Uterus (tissue), 4 donors: ENCODE measurements at places on chromosomes 4 and X. TPM values are rescaled to one million over a fixed set of nuclear protein-coding genes. Genes with fewer than 3 reads are reported as not detected.

CXCL11 gene
- not detected for total RNA-seq

RTL5 gene
- 23.3 TPM for total RNA-seq

DNA sequence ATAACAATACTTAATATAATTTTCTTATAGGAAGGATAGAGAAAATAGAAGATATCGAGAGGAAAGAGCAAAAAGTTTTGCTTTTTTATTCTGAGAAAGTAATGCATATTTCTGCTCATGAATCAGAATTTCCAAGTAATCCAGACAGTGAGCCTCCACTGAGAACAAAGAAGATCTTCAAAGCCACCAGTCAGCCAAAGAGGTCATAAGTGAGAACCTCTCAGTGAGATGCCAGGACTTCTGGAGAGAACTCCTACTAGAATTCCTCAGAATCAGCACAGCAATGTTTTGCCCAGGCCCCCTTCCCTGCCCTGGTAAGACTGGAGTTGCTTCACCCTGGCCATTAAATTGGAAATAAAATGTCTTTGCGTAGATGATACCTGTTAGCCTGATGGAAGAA, 254.4 kb upstream of the FAT4 start:
- H3K27me3 ChIP-seq = no peaks in the 10 kb centered on the region
- H3K27ac ChIP-seq = no peak overlapping the region
- no peaks in the 10 kb centered on the region for H3K4me1 ChIP-seq
- DNase-seq = no peak

GATB gene
- total RNA-seq = 31.5 TPM

DNA sequence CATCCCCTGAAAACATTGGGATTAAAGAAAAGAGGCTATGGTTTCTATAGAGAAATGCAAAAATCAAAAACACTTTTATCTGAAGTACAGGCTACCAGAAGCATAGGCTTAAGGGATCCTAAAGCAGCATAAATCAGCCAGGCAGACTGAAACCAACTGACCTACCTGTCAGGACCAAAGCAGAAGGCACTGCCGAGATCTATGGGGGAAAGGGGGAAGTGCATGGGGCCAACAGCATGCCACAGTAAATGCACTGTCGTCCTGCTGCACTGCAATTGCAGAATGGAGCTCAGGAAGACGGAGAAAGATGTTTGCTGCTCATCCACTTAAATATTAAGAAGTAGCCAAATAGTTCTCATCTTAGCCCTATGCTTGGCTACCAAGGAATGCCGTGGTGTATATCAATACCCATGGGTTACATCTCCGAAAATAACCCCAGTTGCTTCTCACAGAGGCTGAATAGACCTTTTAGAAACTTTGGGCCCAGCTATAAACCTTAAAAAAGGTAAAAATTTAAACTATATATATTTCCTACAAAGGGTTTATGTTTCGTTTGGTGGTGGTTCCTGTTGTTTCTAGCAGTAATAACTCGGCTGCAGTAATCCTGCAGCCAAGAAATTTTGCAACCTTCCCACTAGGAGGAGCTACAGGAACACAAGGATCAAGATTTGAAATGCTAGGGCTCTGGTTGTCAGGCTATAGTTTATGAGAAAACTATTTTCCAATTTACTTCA, 312.2 kb upstream of the DIAPH2 start:
- no peak overlapping the region for H3K27ac ChIP-seq
- H3K4me3 ChIP-seq = no peak overlapping the region
- no peaks in the 10 kb centered on the region for H3K36me3 ChIP-seq
- H3K27me3 ChIP-seq = no peaks in the 10 kb centered on the region
- no peak for DNase-seq

DNA sequence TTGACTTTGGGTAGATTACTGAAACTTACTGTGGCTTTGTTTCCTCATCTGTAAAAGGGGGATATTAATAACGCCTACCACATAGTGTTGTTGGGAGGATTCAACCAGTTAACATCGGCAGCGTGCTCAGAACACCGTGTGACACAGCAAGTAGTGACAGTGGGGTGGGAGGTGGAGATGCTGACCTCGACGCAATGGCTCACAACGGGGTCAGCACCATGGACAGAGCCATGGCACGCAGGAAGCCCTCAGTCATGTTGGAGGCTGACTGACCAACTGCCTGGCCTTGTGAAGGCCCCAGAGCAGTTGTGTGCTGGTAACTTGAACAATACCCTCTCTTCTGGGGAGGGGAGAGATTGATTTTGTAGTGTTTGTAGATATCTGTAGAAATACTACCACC, 93.2 kb downstream of the WFS1 start:
- DNase-seq = no peak
- H3K27ac ChIP-seq = no peak overlapping the region
- H3K27me3 ChIP-seq = no peaks in the 10 kb centered on the region
- no peaks in the 10 kb centered on the region for H3K4me1 ChIP-seq
- no peaks in the 10 kb centered on the region for H3K36me3 ChIP-seq
- H3K4me3 ChIP-seq = no peak overlapping the region

DNA sequence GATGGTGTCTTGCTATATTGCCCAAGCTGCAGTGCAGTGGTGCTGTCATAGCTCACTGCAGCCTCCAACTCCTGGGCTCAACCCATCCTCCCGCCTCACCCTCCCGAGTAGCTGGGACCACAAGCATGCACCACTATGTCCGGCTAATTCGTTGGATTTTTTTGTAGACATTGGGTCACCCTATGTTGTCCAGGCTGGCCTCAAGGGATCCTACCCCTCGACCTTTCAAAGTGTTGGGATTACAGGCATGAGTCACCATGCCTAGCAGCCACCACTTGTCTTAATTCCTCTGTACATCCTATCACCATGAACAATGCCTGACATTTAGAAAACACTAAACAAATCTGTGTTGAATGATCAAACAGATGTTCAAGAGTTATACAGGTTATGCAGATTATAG, 76.7 kb downstream of the NLGN4X start:
- H3K4me3 ChIP-seq = no peak overlapping the region
- H3K27me3 ChIP-seq = no peaks in the 10 kb centered on the region
- no peak overlapping the region for H3K27ac ChIP-seq
- H3K36me3 ChIP-seq = no peaks in the 10 kb centered on the region
- H3K4me1 ChIP-seq = no peaks in the 10 kb centered on the region
- DNase-seq = no peak

ADH5 gene
- total RNA-seq = 179 TPM

LINC00632 gene
- total RNA-seq = 26.5 TPM

GRCh38 chrX:24480400-24480865, 15.3 kb downstream of the PDK3 start:
- H3K4me3 ChIP-seq = no peak overlapping the region
- H3K27ac ChIP-seq = no peak overlapping the region
- DNase-seq = no peak
- no peaks in the 10 kb centered on the region for H3K4me1 ChIP-seq

DNA sequence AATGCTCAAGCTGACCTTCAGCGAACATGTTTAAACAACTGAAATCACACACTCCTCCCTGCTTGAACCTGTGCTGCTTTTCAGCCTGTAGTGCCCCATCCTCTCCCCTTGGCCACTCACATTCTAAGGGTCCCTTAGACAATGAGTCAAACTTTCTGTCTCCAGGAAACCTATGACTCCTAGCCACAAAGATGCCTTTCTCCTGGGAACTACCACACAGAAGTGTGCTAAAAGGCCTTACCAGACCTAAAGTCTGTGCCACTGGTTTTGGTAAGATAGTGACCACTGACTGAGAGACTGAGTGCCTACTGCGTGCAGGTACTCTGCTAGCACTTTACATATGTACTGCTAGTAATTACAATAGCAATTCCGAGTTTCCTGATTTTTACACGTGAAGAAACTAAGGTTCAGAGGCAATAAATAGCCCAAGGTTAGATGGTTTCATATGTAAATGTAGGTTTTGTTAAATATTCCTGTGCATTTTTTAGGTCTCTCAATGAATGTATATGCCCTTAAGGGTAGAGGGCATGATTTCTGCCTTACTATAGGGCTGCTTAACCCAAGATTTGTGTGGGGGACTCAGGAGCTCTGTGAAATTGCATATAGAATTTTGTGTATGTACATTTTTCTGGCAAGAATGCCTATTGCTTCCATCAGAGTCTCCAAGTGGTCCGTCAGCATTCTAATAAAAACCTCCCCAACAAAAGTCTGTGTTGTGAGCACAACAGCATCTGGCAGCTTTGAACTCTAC, 71.1 kb downstream of the NSG1 start:
- H3K36me3 ChIP-seq = no peaks in the 10 kb centered on the region
- no peak for DNase-seq
- no peak overlapping the region for H3K27ac ChIP-seq
- H3K27me3 ChIP-seq = no peaks in the 10 kb centered on the region
- H3K4me3 ChIP-seq = no peak overlapping the region

DNA sequence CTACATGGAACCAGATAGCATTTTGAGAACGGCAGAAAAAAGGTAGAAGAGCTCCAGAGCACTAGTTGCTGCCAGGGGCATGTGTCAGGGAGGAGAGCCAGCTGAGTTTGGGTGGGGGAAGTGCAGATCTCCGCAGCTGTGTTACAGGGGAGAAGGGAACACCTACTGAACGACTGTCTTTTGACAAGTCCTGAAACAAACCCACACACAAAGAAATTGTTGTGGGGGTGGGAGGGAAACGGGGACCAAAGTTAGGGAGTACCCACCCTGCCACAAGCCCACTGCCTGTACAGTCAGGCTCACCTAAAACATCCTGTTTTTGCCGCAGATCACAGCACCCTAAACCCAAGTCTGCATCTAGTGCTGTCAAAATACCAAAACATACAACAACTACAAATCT, 55.5 kb downstream of the LEF1 start:
- no peak overlapping the region for H3K27ac ChIP-seq
- no peak for DNase-seq
- no peak overlapping the region for H3K4me3 ChIP-seq
